ENCODE measurements at places on chromosomes 16 and 17. TPM values are rescaled to one million over a fixed set of nuclear protein-coding genes. Genes with fewer than 3 reads are reported as not detected.

Gene SLFN14
- total RNA-seq, result not detected

Gene CD2BP2
- 68.9 TPM for total RNA-seq

Gene PLEKHM1
- 63.1 TPM for total RNA-seq

Gene NPIPA8
- total RNA-seq, result 0.31 TPM

Gene CTF1
- 2.5 TPM for total RNA-seq

Gene KRT40
- 2.3 TPM for total RNA-seq

Gene SLC35G6
- not detected for total RNA-seq

Gene HBM
- total RNA-seq, result not detected

Gene CALB2
- 23.6 TPM for total RNA-seq

Gene SDR42E1
- total RNA-seq, result not detected

Gene KRT31
- not detected for total RNA-seq

Gene CMTM2
- not detected for total RNA-seq

Gene PIRT
- total RNA-seq, result 0.38 TPM

Gene PIK3R5
- total RNA-seq, result 0.29 TPM

Gene IKZF3
- 0.29 TPM for total RNA-seq

All from type B pancreatic cell (in vitro differentiated cells).